Aorta (tissue), 5 donors: ENCODE measurements at places on chromosomes 5 and 9.

- DNase-seq: no peak
These were observed 375.7 kb upstream of the ZNF462 start for GRCh38 chr9:106487266-106487665.

DNA sequence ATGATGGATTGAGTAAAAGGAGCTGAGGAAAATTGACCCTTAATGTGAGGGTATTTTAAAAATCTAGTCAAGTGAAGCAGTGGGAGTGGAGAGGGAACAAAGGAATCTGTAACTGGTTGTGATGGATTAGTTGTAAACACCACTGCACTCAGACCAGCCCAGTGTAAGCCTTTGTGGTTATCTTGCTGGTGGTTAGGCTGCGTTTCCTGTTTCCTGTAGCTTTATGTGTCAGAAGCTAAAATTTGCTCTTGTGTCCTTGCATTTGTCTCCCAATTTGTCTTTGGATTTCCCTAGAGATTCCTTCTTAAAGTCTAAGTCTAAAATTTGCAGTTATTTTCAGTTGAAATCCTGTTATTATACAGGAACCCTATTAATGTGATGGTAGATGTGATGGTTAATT is 6.3 kb downstream of the IFNA21 start:
- DNase-seq: no peak

DNA sequence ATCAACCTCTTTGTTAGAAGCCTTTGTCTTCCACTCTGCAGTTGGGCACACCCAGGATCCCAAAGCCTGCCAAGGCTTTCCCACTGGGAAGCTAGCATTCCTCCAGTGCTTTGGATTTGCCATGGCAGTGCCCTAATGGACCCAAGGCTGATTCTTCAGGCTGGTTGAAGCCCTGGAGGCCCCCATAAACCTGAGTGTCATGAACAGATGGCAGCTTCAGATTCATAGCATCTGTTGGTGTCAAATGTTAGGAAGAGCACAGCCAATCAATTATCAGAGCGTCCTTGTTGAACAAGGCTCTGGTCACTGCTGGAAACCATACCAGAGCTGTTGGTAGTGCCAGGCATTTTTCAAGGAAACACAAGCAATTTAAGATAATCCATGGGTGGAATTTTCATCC is 241.1 kb upstream of the KLF4 start:
- DNase-seq: no peak

GRCh38 chr9:136980669-136981478 is 1.9 kb upstream of the LCNL1 start:
- DNase-seq: no peak

DNA sequence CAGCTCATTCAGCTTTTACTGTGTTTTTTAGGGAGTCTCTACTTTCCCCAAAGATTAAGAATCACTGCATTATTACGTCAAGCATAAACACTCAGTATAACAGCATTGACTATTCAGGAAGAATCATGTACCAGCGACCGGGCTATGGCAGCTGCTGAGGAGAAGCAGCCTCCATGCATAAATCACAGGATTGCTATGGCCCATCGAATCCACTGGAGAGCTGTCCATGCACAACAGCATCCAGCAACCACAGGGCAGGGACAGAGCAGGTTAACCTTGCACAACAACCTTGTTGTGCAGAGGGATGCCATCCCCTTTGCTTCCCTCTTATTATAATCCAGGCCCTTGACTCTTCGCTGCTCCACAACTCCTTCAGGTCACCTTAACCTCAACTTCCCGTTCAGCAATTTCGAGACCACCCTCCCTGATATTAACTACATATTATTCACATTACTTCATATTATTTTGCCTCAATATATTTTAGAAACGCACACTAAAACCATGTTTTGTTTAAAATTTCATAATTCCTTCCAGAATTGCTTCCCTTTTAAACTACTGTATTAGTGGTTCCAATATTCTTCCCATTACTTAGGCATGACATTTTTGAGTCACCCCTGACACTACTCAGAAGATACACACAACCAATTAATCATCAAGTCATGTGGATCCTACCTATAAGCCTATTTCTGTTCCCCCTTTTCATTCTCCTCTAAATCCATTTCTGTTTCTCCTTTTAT is 991 bp downstream of the IARS1 start:
- no peak for DNase-seq

- no peak for DNase-seq
These were observed 318.3 kb upstream of the ITGA1 start for GRCh38 chr5:52469420-52469819.
